ENCODE measurements at places on chromosomes 2 and 18. TPM values are rescaled to one million over a fixed set of nuclear protein-coding genes. Genes with fewer than 3 reads are reported as not detected.
A peak's percentile ranks its signal among the peaks of the same experiment; 100 is the strongest.

DNA sequence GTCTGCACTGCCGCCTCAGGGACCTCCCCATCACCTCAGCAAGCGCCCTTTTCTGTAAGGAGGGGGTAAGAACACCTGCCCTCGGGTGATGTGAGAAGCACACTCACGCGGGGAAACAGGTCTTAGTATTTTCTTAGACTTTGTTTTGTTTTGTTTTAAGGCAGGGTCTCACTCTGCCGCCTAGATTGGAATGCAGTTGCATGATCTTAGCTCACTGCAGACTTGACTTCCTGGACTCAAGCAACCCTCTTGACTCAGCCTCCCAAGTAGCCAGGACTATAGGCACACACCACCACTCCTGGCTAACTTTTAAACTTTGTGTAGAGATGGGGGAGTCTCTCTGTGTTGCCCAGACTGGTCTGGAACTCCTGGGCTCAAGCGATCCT is 37.1 kb downstream of the RAMP1 start:
- DNase-seq: no peak

- DNase-seq: no peak
These were observed 194.0 kb upstream of the LYPD1 start for GRCh38 chr2:132863961-132864360.

DNA sequence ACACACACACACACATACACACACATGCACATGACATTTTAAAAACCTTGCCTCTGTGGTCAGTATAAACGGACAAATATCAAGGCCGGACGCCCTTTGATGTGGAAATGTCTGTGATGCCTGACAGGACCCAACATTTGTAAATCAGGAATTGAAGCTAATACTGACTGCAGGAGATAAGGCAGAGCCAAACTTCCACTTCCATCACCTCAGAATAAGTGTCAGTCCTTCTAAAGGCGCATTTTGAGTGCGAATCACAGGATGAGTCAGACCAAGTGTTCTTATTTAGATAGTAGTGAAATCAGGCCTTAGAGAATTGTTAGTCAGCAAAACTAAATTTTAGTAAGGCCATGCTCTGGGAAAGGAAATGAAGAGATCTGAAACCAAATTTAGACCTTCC is 211.7 kb upstream of the LRATD1 start:
- DNase-seq: peak; percentile 64

Gene DSEL
- total RNA-seq: 4.8 TPM

Gene CKAP2L
- 0.83 TPM for total RNA-seq

Gene REEP1
- total RNA-seq: not detected

All from mammary epithelial cell (primary cell).